ENCODE measurements at places on chromosomes 7 and 10. TPM values are rescaled to one million over a fixed set of nuclear protein-coding genes. Genes with fewer than 3 reads are reported as not detected.

GRCh38 chr7:86950360-86950759, 109.1 kb downstream of the ELAPOR2 start:
- H3K4me1 ChIP-seq = no peaks in the 10 kb centered on the region
- H3K36me3 ChIP-seq = no peaks in the 10 kb centered on the region
- H3K4me3 ChIP-seq = no peak overlapping the region
- H3K27ac ChIP-seq = no peak overlapping the region
- no peak for DNase-seq

GRCh38 chr7:519484-520390, at the start of gene PDGFA:
Gene PDGFA, minus strand, starts transcription at chr7:519846. Its CDS starts 845 bp downstream, at chr7:519001.
- DNase-seq = peak; percentile 41
- peaks cover 22% of the 10 kb centered on the region for H3K4me1 ChIP-seq
- H3K36me3 ChIP-seq = no peaks in the 10 kb centered on the region
- H3K27ac ChIP-seq = peak within 1 kb of the TSS; percentile 13
- peaks cover 9% of the 10 kb centered on the region for H3K27me3 ChIP-seq
- peak within 1 kb of the TSS; percentile 83 for H3K4me3 ChIP-seq

DNA sequence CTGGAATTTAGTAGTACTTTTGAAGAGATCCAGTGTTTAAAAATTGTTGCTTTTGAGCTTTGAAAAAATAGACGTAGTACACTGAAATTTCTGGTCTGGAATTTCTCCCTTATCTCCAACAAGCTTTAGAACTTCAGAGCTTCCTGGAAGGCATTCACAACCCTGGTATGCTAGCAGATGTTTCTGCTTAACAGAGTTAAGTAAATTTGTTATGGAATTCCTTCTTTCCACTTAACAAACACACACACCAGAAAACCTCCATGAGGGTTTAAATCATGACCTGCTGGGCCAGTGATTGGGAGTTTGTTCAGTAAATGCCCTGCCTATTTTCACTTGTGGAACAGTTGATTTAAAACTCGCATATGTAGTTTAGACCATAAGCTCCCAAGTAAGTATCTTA, 13.7 kb downstream of the ASB15 start:
- peaks cover 3% of the 10 kb centered on the region for H3K27me3 ChIP-seq
- no peak overlapping the region for H3K4me3 ChIP-seq
- peak; percentile 36 for DNase-seq
- no peaks in the 10 kb centered on the region for H3K36me3 ChIP-seq

DNA sequence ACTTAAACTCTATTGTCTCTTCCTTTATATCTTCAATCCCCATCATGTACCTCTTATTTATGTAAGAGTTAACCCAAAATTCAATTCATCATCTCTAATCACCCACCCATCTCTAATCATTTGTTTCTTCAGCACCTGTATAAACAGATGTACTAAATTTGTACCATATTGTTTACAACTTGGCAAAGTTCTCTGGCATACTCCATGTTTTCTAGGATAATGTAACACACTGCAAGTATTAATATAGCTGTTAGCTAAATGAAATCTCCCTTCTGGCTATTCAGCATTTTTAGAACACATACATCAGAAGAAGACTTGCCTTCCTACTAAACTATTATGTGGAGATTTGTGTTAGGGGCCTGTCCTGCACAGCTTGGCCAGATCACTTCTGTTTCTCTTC, 33.1 kb downstream of the MALSU1 start:
- peaks cover 46% of the 10 kb centered on the region for H3K4me1 ChIP-seq
- H3K27me3 ChIP-seq = no peaks in the 10 kb centered on the region
- DNase-seq = peak; percentile 55
- H3K36me3 ChIP-seq = peaks cover 4% of the 10 kb centered on the region
- H3K4me3 ChIP-seq = no peak overlapping the region

DNA sequence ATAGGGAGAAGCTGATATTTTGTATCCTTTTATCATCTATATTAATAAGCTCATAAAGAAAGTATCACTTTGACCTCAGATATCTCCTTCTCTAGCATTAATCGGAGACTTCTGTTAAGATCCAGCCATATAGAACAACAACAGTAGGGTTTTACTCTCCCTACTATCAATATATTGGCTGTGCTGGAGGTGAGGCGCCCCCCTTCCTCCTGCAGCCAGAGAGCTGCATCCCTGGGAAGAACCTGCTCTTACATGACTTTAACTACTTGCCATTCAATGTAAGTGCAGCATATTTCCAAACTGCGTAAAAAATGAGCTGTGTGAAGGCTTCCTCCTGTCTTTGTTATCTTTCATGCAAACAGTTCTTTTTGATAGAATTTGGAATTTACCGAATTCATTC, 247.8 kb downstream of the SDK1 start:
- no peaks in the 10 kb centered on the region for H3K27me3 ChIP-seq
- no peak overlapping the region for H3K27ac ChIP-seq
- no peak overlapping the region for H3K4me3 ChIP-seq
- H3K36me3 ChIP-seq = no peaks in the 10 kb centered on the region
- H3K4me1 ChIP-seq = no peaks in the 10 kb centered on the region
- no peak for DNase-seq

DNA sequence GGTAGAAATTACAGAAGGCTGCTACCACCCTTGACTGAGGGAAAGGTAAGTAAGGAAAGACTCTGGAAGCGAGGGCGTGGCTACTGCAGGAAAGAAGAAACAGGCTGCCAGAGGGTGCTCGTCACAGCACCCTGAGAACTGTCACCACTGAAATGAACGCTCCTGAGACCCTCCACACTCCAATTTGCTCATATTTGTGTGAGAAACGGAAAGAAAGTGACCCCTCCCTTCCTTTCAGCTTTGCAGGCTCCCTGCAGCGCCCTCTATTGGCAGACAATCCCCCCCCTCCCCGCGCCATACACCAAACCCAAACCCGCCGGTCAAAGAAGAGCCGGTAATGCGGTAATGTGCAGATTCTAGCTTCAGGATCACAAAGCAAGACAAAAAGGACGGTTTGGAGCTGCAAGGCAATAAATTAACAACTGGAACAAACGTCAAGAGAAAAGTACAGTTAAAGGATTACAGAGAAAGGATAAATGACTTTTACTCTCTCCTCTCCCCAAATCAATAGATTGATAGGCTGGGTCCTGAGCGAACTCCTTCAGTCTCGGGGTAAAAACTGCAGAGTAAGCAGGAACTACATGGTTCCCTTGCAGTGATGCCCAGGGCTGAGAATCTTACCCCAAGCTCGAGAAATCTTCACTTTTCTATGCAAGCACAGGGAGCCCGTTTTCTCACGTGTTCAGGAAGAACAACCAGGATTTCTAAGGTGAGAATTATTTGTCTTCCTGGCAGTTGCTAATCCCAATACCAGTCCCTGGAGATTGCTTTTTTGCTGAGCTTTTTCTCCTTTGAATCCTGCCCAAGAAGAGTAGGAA, 47.6 kb downstream of the STEAP1B start:
- H3K36me3 ChIP-seq = no peaks in the 10 kb centered on the region
- no peaks in the 10 kb centered on the region for H3K4me1 ChIP-seq
- no peak overlapping the region for H3K4me3 ChIP-seq

GRCh38 chr10:102291221-102291905, 46.0 kb downstream of the GBF1 start:
- H3K4me3 ChIP-seq = no peak overlapping the region
- H3K27me3 ChIP-seq = no peaks in the 10 kb centered on the region
- no peak overlapping the region for H3K27ac ChIP-seq
- DNase-seq = no peak
- no peaks in the 10 kb centered on the region for H3K4me1 ChIP-seq

DNA sequence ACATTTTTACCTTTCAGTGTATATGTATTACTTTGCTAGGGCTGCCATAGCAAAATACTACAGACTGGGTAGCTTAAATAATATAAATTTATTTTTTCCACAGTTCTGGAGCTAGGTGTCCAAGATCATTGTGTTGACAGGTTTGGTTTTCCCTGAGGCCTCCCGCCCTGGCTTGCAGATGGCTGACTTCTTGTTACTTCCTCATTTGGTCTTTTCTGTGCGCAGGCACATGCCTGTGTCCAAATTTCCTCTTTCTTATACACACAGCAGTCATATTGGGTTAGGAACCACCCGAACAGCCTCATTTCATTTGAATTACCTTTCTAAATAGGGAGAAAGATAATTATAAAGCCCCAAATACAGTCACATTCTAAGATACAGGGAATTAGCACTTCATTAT, 521.6 kb upstream of the SORCS1 start:
- H3K27ac ChIP-seq = no peak overlapping the region
- no peak for DNase-seq
- H3K4me1 ChIP-seq = no peaks in the 10 kb centered on the region
- H3K27me3 ChIP-seq = no peaks in the 10 kb centered on the region

DNA sequence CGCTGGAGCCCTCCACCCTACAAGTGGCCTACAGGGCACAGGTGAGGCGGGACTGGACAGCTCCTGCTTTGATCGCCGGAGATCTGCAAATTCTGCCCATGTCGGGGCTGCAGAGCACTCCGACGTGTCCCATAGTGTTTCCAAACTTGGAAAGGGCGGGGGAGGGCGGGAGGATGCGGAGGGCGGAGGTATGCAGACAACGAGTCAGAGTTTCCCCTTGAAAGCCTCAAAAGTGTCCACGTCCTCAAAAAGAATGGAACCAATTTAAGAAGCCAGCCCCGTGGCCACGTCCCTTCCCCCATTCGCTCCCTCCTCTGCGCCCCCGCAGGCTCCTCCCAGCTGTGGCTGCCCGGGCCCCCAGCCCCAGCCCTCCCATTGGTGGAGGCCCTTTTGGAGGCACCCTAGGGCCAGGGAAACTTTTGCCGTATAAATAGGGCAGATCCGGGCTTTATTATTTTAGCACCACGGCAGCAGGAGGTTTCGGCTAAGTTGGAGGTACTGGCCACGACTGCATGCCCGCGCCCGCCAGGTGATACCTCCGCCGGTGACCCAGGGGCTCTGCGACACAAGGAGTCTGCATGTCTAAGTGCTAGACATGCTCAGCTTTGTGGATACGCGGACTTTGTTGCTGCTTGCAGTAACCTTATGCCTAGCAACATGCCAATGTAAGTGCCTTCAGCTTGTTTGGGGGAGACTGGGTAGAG, at the start of gene COL1A2:
Gene COL1A2 (plus strand): TSS at position 459 of the 704 bp plus-strand sequence. CDS start 137 bp downstream, at position 596.
- no peaks in the 10 kb centered on the region for H3K36me3 ChIP-seq
- H3K27me3 ChIP-seq = no peaks in the 10 kb centered on the region
- H3K27ac ChIP-seq = no peak within 1 kb of the TSS
- peaks cover 8% of the 10 kb centered on the region for H3K4me1 ChIP-seq
- peak; percentile 32 for DNase-seq

DNA sequence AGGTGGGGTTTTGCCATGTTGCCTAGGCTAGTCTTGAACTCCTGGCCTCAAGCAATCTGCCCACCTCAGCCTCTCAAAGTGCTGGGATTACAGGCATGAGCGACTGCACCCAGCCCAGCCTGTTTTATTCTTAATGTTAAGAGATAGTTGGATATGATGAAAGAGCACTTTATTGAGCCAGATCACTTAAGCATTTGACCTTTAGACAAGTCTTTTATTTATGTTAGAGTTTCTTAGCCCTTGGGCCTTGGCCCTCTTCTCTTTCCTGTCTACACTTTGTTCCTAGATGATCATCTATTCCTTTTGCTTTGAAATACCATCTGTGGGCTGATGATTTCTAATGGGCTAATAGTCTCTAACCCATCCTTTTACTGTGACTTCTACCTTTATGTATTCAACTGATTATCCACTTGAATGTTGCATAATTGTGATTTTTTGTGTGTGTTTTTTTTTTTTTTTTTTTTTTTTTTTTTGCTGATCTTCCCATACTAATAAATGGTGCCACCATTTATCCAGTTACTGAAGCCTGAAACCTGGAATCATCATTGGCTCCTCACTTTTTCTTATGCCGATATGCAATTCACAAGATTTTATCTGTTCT, 34.8 kb downstream of the BTRC start:
- H3K27ac ChIP-seq = no peak overlapping the region
- H3K4me3 ChIP-seq = no peak overlapping the region
- no peaks in the 10 kb centered on the region for H3K4me1 ChIP-seq
- no peaks in the 10 kb centered on the region for H3K27me3 ChIP-seq
- no peak for DNase-seq

GRCh38 chr7:135537905-135538304, 19.8 kb upstream of the NUP205 start:
- H3K4me3 ChIP-seq = no peak overlapping the region
- H3K27ac ChIP-seq = no peak overlapping the region
- H3K4me1 ChIP-seq = no peaks in the 10 kb centered on the region
- no peak for DNase-seq

GRCh38 chr10:19713800-19714525, 102.3 kb upstream of the PLXDC2 start:
- no peaks in the 10 kb centered on the region for H3K36me3 ChIP-seq
- no peak for DNase-seq
- no peak overlapping the region for H3K4me3 ChIP-seq
- H3K4me1 ChIP-seq = no peaks in the 10 kb centered on the region
- no peaks in the 10 kb centered on the region for H3K27me3 ChIP-seq

- H3K4me1 ChIP-seq = peaks cover 13% of the 10 kb centered on the region
- no peak overlapping the region for H3K4me3 ChIP-seq
- no peaks in the 10 kb centered on the region for H3K36me3 ChIP-seq
- no peak for DNase-seq
- no peak overlapping the region for H3K27ac ChIP-seq
Observed at GRCh38 chr7:116742641-116743040, 70.6 kb downstream of the MET start.

GRCh38 chr7:22607180-22607579, 107.2 kb upstream of the STEAP1B start:
- no peak overlapping the region for H3K4me3 ChIP-seq
- H3K27ac ChIP-seq = no peak overlapping the region
- no peak for DNase-seq
- H3K36me3 ChIP-seq = no peaks in the 10 kb centered on the region
- peaks cover 21% of the 10 kb centered on the region for H3K4me1 ChIP-seq

DNA sequence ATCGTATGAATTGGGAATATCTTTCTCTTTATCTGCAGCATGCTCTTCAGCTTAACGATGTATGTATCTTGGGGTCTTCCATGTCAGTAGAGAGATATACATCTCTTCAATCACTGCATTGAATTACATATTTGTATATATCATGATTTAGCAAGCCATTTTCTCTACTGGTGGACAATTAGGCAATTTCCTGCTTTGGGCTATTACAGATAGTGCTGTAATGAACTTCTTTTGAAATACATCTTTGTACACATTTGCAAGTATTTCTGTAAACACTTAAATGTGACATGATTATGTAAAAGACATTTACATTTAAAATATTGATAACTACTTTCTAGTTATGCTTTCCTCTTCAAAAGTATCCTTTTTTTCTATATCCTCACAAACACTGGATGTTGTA, 199.0 kb downstream of the PPP1R9A start:
- H3K27ac ChIP-seq = no peak overlapping the region
- no peaks in the 10 kb centered on the region for H3K36me3 ChIP-seq
- H3K27me3 ChIP-seq = no peaks in the 10 kb centered on the region
- no peak for DNase-seq

- H3K27me3 ChIP-seq = no peaks in the 10 kb centered on the region
- DNase-seq = peak; percentile 23
- peaks cover 32% of the 10 kb centered on the region for H3K4me1 ChIP-seq
Observed at GRCh38 chr10:114855776-114856543, 34.4 kb downstream of the FHIP2A start.

GRCh38 chr7:32536585-32536984, 41.3 kb downstream of the AVL9 start:
- H3K36me3 ChIP-seq = no peaks in the 10 kb centered on the region
- peak; percentile 89 for DNase-seq
- peak overlapping the region; percentile 41 for H3K27ac ChIP-seq

Gene WDR11
- 58.9 TPM for total RNA-seq

Gene GPR85
- total RNA-seq = 0.64 TPM

Gene PLXDC2
- 0.53 TPM for total RNA-seq

Gene RP9
- total RNA-seq = 18.5 TPM

Gene PRKAR1B
- 24.0 TPM for total RNA-seq

Gene HOXA4
- total RNA-seq = 8.1 TPM

Gene PTPRN2
- total RNA-seq = 0.51 TPM

Gene PITX3
- total RNA-seq = not detected

Gene MPLKIP
- 40.5 TPM for total RNA-seq
